ENCODE measurements at places on chromosomes 11 and 22.

DNA sequence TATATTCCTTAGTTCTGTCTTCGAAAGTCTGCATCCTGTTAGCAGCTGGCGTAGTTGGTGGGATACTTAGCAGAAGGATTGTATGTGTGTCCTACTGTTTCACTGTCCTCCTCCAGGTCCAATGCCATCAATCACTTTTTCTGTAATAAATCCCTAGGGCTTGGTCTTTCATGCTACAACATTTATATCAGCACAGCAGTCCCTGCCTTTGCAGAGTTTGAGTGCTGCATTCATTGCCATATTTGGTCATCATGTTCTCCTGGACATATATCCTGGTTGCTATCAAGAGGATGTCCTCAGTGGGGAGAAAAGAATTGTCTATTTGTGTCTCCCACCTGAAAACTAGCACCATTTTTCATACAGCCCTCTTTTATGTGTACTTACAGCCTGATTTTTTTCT lies 67.0 kb downstream of the OR5AK2 start:
- DNase-seq: no peak

DNA sequence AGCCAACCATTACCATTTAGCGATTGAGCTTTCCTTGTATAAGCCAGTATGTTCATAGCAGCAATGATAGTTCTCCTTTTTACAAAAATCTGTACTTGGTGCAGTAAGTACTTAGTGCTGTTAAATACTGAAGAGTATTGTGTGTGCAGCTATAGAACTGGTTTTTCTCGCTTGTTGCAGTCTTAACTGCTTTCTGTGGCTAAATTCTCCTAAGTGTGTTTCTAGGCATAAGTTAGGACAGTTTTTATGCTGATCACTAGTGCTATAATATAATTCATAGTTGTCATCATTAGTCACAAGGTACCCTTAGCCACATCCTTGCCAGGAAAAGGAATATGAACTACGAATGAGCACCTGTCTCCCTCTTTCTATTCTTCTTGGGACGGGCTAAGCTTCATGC lies 107.7 kb downstream of the GRAMD1B start:
- no peak for DNase-seq

- DNase-seq: no peak
Measured at GRCh38 chr11:117428856-117429229, 101.2 kb downstream of the CEP164 start.

DNA sequence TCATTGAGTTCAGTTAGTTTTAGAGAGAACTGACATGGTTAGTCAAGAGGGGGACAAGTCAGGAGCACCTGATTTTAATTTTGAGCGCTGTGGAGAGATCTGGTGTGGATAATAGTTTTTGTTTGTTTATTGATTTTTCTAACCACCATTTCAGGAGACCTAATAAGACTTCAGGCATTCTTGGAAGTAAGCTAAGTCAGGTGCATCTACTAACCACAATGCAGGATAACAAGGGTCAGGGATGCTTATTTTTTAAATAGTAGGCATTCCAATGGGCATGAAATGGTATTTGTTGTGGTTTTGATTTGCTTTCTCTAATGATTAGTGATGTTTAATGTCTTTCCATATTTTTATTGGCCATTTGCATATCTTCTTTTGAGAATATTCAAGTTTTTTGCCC lies 212.1 kb downstream of the NAV2 start:
- no peak for DNase-seq

DNA sequence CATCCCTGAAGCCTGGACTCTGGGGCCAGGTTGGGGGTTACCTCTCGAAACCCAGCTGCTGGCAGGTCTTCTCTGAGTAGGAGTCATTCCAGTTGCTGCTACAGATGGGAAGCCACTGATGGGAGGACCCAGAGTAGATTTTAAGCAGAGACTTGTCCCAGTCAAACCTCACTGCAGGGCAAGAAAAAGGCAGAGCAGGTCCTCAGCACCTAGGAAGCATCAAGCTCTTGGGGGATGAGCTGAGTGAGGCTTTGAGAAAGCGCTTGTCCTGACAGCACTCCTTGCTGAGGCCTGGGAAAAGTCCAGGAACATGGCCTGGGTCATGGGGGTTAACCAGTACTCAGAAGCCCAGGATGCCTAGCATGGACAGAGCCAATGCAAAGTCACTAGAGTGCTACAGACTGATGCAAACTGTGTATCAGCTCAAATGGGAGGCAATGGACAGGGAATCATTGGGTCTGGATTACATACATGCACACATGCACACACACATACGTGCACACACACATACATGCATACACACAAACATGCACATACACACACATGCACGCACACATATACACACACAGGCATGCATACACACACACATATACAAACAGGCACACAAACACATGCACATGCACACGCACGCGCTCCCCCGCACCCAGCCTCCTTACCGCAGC lies 15.3 kb downstream of the TMPRSS13 start:
- DNase-seq: no peak

GRCh38 chr11:37505406-37505805 lies 907.4 kb upstream of the RAG2 start:
- peak; percentile 54 for DNase-seq

DNA sequence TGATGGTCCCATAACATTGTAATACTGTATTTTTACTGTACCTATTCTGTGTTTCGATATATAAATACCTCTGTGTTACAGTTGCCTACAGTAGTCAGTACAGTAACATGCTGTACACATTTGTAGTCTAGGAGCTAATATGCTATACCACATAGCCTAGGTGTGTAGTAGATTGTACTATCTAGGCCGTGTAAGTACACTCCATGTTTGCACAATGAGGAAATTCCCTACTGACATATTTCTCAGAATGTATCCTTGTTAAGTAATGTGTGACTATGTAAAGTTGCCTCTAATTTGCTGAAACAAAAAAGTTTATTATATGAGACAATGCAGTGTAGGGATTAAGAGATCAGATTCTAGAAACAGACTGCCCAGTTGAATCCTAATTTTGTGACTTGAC lies 21.3 kb downstream of the CAPRIN1 start:
- DNase-seq: no peak

DNA sequence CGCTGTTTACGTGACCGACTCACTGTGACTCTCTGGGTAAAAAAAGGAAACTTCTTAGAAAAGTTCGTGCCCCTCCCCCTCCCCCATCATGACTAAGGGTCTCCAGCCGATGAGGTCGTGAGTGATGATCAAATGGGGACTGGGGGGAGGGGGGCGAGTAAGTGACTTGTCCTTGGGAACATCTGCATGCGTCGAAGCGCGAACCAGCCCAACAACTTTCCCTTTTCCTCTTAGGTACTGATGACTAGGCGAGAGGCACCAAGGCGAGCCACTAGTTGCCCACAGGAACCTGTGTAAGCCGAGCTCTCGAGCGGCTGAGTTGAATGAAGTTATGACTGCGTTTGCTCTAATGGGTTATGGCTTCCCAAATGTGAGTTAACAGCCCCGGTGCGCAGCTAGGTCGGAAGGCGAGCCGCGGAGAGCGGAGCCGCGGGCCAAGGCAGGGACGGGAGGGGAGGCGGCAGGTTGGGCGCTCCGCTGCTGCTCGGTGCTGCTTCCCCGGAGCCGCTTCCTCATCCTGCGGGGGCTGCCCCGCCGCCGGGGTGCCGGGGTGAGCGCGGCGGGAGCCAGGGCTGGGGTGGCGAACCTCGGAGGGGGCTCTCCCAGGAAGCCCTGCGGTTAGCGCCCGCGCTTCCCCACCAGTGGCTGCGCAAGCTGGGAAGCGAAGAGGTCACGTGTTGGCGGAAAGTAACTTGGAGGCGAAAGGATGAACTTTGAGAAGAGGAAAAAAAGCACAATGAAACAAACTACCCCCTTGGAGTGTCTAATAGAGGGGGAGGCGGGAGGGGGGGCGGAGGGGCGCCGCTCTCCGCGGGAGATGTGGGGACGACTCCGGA lies 22.1 kb upstream of the BDNF start:
- no peak for DNase-seq

DNA sequence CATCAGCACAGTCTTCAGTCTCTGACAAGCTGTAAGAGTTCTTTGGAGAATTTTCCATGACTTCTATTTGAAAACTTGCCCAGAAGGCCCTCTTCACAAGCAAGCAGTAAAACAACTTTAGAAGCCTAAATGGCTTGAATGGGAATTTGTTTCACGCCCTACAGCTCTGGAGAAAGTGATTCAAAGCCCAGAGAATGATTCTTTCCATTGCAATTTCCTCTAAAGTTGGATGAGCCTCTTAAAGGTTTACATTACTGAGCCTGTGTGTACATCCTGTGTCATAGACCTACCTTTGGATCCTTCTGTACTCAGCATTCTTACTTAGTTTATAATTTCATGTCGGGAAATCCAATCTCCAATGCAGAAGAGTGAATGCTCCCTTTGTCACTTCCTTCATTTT lies 6.8 kb upstream of the OR8B3 start:
- DNase-seq: no peak

GRCh38 chr11:130428316-130429119 lies at the start of gene ADAMTS8:
Gene ADAMTS8 (minus strand): TSS chr11:130428609. CDS start chr11:130428286, 323 bp downstream.
- DNase-seq: no peak

GRCh38 chr11:35348898-35349687 lies 70.3 kb downstream of the SLC1A2 start:
- no peak for DNase-seq

DNA sequence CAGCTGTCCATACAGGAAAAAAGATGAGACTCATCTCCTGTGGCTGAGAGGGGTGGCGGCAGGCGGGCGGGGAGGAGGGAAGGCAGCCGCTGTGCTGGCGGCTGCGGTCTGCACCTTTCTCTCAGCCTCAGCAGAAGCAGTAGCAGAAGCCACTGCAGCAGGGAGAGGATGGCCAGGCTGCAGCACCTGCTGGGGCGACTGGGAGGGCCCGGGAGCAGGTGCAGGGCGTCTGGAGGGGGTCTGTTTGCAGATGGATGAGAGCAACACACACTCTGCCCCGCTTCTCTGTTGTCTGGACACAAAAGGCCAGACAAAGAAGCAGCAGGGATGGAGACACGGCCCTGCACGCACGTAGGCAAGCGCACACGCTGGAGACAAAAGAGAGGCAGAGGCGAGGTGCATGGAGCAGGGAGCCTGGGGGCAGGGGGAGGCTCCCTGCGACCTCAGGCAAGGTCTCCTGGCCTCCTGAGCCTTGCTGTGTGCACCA lies 9.3 kb upstream of the MIAT start:
- DNase-seq: peak; percentile 46

DNA sequence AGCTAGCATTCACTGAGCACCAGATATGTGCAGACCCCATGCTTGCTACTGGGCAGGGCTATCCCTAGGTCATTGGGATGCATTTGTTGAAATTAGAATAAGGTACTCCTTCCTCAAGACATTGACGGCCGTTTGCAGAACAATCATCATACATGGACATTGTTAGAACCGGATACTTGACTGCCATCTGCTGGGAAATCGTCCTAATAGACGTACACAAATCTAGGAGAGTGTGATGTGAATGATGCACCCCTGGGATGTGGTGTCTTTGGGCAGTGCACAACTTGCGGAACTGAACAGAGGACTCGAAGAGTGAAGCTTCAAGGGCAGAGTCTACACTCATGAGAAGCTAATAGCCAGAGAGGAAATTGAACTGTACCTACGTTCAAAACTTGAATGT lies 35.9 kb downstream of the MYO18B start:
- DNase-seq: peak; percentile 40

DNA sequence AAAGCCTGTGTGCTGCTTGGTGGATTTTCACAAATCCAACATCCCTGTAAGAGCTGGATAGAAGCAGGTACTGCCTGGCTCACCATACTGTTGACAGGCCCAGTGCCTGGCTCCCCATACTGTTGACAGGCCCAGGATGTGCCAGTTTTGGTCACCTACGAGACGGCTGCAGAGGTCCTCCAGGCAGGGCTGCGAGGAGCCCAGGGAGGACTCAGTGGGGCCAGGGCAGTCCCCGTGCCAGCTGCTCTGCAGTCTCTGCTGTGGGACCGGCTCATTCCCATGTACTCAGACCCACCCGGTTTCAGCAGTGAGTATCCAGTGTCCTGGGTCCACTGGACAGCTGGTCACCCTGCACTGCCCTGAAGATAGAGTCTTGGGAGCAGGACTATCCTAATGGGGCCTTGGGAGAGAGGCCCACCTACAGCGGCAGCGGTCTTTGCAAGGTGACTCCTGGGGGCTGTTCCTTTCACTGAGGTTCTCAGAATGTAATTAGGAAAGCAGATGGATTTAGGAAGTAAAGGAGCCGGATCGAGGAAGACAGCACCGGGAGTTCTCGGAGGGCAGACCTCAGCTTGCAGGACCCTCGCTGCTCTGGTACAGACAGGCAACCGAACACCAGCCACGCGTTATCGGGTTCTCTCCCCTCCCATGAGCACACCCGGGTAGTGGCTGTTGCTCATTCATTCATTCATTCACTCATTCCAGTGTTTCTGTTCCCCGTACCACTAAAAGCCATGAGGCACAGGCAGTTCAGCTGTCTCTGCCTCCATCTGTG lies 106.1 kb downstream of the CTTN start:
- DNase-seq: no peak

- no peak for DNase-seq
Measured at GRCh38 chr11:104570078-104570701, 328.1 kb downstream of the CASP12 start.

DNA sequence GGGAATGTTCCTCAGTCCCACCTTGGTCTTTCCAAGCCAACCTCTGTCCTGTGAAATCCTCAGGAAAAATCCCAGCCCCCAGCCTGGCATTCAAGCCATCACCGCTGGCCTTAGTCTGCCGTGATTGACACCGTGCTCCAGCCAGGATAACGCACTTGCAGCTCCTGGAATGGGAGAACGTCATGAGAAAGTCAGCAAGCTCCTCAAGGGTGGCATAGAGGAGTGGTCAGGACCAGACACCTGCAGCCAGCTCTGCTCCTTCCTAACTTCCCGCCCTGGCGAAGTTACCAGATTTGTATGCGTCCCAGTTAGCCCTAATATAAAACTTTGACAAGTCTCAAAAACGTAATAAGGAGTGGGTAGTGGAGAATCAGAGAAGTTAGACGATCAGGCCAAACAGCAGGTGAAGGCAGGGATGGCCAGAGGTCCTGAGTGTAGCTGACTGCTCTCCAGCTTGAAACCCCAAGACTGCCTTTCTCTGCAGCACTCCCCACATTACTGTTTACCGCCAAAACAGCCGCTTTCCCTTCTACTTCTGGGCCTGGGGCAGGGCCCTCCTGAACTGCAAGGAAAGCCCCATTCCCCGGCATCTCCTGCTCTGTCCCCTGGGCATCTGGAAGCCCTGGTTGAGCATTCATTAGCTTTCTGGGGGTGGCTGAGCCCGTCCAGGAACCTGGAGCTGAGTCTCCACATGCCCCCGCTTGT lies 1.3 kb upstream of the DKK3 start:
- no peak for DNase-seq

- no peak for DNase-seq
Measured at GRCh38 chr11:99257131-99257530, 236.4 kb downstream of the CNTN5 start.

DNA sequence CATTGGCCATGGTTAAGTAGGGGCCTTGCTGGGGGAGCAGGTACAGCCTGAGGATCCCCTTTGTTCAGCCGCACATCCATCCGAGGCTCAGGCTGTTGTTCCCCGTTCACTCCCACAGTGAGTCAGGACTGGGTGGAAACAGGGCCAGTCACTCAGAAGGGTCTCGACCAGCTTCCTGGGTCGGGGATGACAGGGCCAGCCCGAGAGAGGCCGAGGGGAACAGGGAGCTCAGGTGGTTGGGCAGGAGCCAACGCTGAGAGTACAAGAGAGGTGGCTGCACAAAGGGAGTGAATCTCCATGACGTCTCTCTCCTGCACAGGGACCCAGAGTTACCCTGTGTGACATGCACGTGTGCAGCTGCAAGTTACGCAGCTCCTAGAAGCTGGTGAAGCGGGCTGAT lies 97.2 kb upstream of the SHANK2 start:
- DNase-seq: no peak

GRCh38 chr11:76071090-76071489 lies 135.2 kb downstream of the WNT11 start:
- no peak for DNase-seq

All from SJCRH30 (cell line).